ENCODE measurements at places on chromosomes 2 and 18.

DNA sequence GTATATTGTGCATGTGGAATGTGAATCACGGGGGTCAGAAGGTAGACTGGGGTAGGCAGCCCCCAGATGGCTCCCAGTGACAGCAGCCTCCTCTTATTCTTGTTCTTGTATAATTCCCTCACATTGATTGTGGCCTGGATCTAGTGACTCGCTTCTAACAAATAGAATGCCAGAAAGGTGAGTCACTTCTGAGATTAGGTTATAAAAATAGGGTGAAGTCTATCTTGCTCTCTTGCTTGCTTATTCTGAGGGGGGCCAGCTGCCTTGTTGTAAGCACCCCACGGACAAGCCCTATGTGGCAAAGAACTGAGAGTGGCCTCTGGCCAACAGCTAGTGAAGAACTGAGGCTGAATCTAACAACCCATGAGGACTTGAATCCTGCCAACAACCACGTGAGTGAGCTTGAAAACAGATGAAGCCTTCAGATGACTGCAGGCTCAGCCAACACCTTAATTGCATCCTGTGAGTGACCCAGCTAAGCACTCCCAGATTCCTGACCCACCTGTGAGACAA lies 15.6 kb upstream of the RMND5A start:
- DNase-seq = peak; percentile 37

- no peak for DNase-seq
Observed at GRCh38 chr2:231686192-231687100, 21.9 kb upstream of the PTMA start.

- DNase-seq = peak; percentile 33
Observed at GRCh38 chr18:24488824-24489493, 28.5 kb downstream of the HRH4 start.

DNA sequence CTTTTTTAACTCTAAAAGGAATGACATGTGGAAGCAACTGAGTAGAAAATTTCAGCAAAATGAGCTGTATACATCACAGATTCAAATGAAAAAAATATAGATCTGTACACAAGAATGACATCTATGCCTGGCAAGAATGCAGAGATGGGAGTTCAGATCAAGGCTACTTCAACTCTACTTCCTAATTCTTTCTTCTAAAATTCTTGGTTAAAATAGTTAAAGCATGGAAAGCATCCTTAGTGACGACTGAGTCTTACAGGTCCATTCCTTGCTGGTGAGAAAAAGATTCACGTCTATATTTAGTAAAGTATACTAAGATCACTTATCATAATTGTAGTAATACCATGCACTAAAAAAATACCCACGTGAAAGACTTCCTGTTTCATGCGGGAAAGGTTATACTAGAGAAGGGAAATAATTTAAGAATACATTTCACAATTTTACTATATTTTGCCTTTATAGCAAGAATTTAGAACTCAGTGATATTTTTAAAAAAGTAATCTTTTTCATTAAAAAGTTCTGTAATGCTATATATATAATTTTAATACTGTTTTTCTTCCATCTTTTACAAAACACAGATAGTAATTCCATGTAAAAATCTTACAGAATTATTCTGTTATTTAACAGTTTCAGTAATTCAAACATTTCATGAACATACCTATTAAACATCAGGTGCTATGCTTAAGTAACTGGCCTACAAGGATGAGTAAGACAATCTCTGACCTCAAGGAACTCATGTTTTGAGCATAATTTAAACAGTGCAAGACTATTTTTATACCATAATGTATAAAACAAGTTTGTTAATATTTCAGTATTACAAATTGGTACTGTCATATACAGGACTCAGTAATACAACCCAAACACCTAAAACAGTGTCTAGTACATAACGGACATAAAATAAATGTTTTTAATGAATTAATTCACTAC lies 159.6 kb downstream of the BAZ2B start:
- DNase-seq = no peak

- DNase-seq = no peak
Observed at GRCh38 chr18:74876630-74877243, 279.1 kb downstream of the ZNF407 start.

GRCh38 chr2:218418717-218419458 lies at the start of gene VIL1:
VIL1 (plus strand) TSS chr2:218419123; CDS start chr2:218423779, 4,656 bp downstream.
- DNase-seq = no peak

- no peak for DNase-seq
Observed at GRCh38 chr2:148998165-148998830, 40.2 kb upstream of the LYPD6B start.

DNA sequence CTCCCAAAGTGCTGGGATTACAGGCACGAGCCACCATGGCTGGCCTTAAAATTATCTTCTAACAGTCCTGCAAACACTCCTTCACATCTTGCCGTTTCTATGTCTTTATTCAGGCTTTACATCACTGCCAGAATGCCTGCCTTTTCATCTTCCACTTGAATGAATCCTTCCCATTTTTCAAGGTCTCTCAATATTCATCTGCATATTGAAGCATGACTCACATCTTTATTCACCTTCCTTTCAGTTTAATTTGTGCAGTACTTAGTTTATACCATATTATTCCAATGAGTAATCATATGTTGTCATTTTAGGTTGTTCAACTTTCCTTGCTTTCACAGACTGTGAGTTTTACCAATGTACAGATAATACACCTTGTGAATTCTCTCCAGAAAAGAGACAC lies 510.1 kb upstream of the PIK3C3 start:
- DNase-seq = no peak

- no peak for DNase-seq
Observed at GRCh38 chr18:56844556-56844955, 193.4 kb downstream of the WDR7 start.

GRCh38 chr18:70190529-70190928 lies 15.0 kb downstream of the RTTN start:
- DNase-seq = no peak

GRCh38 chr2:21194858-21195271 lies 71.1 kb downstream of the TDRD15 start:
- no peak for DNase-seq

GRCh38 chr2:49260979-49261538 lies 106.7 kb upstream of the FSHR start:
- DNase-seq = no peak

- DNase-seq = no peak
Observed at GRCh38 chr18:79756826-79757225, 40.9 kb upstream of the KCNG2 start.

DNA sequence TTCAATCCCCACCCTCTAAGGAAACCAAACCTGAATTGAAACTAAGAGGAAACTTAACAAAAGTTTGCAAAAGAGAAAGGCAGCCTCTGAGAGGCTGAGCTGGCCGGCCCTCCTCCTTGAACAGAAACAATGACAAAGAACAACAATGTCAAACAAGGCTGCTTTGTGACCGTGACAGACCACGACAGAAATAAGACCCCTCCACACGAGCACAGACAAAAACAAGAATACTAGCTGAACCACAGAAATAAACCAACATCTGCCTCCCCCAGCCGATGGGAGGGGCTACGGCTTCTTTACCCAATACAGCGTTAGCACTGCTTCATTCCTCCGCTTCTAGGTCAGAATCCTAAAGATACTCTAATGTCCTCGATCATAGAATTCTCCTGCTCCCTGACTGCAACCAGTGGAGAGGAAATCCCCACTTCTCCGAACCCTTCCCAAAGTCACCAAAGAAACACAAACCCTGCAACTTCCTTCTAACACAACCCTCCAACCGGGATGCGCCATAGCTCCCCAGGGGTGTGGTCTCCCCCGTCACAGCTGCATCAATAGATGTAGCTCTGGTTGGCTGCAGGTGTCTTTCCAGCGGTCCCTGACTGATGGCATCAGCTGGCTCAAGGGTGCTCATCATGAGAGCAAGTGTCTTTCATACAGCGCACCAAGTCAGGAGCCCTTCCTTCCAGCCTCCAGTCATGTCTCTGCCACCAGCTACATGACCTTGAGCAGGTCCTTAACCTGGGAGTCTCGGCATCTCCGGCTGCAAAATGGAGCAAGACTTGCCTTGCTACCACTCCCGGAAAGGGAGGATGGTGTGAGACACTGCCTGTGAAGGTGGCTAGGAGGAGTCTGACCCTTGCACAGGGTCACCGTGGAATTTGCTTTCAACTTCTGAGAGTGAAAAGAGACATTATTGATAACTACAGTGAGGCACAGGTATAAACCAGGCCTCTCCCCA lies 198.6 kb downstream of the HAUS1 start:
- DNase-seq = no peak

- DNase-seq = peak; percentile 95
Observed at GRCh38 chr2:189210250-189211087, 30.9 kb upstream of the COL5A2 start.

- DNase-seq = no peak
Observed at GRCh38 chr18:37258131-37258530, 307.5 kb downstream of the CELF4 start.
